Hematopoietic multipotent progenitor cell treated with erythropoietin and hydrocortisone succinate and interleukin-3 and kit ligand, for 8 days (in vitro differentiated cells): ENCODE measurements at places on chromosomes 2 and 18.
A peak's percentile ranks its signal among the peaks of the same experiment; 100 is the strongest.

GRCh38 chr2:64063454-64063853, 44.2 kb upstream of the VPS54 start:
- no peak for DNase-seq

DNA sequence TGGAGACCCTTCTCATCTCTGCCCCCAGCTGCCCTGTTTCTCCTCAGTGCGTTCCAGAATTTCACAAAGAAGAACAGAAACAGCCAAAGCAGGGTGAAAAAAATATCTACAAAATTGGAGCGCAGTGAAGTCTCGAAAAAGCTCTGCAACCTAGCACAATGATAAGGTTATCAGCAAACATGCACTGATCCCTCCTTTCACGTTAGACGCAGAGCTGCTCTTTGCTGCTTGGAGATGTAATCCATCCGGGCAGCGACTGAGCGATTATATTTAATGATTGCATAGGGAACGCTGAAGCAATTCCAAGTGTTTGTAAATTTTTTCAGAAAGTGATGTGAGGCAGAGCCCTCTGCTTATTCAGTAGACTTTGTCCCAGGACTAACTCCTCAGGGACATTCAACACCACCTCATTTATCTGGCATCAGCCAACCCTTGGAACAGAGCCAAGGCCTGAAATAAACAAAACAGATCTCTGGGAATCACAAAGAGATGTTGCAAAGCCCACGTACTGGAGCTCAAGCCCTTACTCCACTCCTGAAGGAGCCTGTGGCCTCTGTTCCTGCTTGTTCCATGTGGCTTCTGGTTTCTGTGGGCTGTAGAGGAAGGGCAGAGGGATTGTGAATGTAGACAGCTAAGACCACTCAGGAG, 172.6 kb upstream of the BCL2L11 start:
- no peak for DNase-seq

GRCh38 chr18:55123361-55123760, 164.1 kb upstream of the CCDC68 start:
- DNase-seq = no peak

- peak; percentile 72 for DNase-seq
Observed at GRCh38 chr18:12305930-12306629, 2.0 kb upstream of the TUBB6 start.

GRCh38 chr2:148875387-148876051, 492 bp downstream of the KIF5C start:
- no peak for DNase-seq

DNA sequence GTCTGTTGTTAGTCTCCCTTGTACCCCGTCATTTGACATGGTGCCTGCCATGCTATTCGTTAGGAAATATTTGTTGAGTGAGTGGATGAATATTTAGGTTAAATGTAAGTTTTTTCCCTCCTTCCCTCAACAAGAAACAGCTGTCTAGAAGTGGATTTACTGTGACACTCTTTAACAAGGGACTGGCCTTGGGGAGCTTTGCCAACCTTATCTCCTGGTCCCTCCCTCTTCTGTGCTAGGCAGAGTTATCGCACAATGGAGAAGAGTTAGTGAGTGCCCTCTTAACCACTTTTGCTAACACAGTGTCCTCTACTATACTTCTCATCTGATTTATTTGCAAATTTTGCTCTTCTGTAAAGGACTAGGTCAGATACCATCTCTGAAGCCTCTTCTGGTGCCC, 61.2 kb downstream of the DIS3L2 start:
- DNase-seq = peak; percentile 9

DNA sequence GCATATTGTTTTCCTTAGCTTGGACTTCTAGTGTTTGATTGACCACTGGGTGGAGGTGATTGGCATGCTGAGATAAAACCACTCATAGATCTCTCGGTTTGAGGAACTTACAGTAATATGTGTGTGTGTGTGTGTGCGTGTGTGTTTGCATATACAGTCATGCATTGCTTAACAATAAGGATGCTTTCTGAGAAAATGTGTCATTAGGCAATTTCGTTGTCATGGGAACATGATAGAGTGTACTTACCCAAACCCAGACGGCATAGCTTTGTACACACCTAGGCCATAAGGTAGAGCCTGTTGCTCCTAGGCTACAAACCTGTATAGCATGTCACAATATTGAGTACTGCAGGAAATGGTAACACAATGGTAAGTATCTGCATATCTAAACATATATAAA, 167.3 kb downstream of the NYAP2 start:
- no peak for DNase-seq

DNA sequence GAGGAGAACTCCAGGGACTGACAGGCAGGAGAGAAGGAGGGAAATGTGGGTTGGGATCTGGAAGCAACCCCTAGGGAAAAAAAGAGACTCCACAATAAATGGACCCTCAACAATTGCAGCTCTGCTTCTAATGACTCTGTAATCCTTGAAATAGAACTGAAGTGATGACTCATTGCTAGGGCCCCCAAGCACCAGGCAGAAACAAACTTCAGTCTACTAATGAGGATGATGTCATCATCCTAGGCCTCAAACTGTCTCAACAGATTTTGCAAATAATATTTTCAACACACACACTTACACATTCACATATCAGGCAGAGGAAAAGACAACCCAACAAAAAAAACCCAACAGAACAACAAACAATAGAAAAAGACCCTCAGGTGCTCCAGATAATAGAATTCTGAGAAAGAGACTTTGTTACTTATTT, 143.3 kb downstream of the HDAC4 start:
- DNase-seq = no peak

- DNase-seq = no peak
Observed at GRCh38 chr2:58899692-58900091, 658.6 kb upstream of the FANCL start.

DNA sequence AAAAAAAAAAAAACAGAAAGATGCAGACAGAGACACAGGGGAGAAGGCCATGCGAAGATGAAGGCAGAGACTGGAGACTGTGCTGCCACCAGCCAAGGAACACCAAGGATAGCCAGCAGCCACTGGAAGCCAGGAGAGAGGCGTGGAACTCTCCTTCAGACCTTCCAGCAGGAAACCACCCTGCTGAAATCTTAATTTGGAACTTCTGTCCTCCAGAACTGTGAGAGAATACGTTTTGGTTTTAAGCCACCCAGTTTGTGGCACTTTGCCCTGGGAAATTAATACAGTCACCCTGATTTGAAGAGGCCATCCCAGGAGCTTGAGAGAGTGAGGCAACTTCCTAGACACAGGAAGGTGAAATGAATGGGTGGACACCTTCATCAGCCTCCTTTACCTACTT, 93.7 kb downstream of the IRS1 start:
- DNase-seq = no peak

- DNase-seq = no peak
Observed at GRCh38 chr18:2902327-2902726, 55.5 kb downstream of the EMILIN2 start.

GRCh38 chr18:8261651-8262091, 347.6 kb upstream of the RAB12 start:
- no peak for DNase-seq

DNA sequence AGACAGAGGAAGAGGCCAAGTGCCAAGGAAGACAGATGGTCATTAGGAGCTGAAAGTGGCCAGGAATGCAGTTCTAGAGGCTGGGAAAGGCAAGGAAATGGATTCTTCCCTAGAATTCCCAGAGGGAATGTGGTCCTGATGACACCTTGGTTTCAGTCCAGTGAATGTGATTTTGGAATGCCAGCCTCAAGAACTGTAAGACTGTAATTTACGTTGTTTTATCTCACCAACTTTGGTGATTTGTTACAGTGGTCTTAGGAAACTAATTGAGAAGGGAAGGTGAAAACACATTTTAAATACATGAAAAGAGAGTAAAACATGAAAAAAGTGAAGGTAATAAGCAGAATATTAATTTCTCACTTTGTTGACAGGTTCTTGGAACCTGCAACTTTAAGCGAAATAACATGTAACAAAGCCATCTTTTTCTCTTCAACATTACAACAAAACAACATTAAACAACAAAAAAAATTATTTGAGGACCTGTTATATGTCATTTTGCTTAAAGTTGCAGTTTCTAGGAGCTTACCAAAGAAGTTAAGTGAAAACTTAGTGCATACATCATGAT, 370.2 kb downstream of the METTL4 start:
- no peak for DNase-seq

GRCh38 chr2:181408861-181409260, 48.3 kb upstream of the ITGA4 start:
- no peak for DNase-seq

DNA sequence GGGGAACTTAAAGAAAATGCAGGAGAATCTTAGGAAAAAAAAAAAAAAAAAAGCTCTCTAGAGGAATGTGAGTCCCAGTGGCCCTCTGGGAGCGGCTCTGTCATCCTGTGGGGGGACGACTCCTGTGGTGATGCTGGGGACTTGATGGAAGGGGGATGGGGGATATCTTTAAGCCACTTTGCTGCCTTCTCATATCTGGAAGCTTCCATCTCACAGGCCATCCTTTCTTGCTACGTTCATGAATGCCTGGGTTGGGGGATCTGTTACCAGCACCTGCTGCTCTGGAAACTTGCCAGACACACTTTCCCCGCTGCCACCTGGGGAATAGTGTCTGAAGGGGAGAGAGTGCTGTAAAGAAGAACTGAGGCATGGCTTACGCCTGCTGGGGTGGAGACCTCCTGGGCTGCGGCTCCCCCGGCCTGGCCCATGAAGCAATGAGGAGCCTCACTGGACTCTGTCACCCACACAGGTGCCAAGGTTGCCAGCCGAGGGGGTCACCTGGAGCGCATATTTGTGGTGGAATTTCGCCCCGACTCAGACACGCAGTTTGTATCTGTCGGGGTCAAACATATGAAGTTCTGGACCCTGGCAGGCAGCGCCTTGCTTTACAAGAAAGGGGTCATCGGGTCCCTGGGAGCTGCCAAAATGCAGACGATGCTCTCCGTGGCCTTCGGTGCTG, 92.8 kb downstream of the RTN4 start:
- no peak for DNase-seq

DNA sequence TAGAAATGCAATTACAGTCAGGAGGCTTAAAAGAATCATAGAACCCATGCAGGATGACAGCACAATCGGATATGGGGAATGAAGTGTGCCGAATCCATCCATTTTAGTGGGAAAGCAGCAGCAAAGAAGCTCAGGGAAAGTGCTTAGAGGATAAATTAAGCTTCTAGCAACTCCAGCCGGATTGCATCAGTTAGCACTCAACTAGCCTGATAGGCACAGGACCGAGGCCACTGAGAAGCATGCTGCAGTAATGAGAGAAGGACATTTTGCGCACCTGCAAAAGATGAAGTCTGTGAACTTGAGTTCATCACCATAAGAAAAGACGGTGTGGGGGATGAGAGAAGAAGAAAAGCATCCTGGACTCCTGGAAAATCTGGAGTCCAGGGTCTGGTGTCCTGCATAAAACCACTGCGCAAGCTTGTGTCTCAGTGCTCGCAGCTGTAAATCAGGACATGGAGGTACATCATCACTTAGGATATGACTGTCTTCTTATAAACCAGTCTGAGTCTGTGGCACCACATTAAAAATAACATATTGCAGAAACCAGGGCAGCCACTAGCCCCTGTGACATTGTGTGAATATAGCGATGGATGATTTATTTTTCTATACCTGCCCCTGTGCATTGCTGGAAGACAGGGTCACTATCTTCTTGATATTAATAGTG, 665.5 kb upstream of the SOX11 start:
- DNase-seq = no peak

GRCh38 chr2:232320443-232320803, 58.1 kb upstream of the ALPP start:
- peak; percentile 81 for DNase-seq

GRCh38 chr2:8954990-8955389, 48.5 kb downstream of the MBOAT2 start:
- DNase-seq = no peak

- peak; percentile 90 for DNase-seq
Observed at GRCh38 chr2:85551698-85552678, 9.3 kb downstream of the GGCX start.

- DNase-seq = peak; percentile 94
Observed at GRCh38 chr18:3623769-3624545, 174.0 kb downstream of the TGIF1 start.

GRCh38 chr18:58552057-58552461, 76.8 kb downstream of the ALPK2 start:
- DNase-seq = no peak

DNA sequence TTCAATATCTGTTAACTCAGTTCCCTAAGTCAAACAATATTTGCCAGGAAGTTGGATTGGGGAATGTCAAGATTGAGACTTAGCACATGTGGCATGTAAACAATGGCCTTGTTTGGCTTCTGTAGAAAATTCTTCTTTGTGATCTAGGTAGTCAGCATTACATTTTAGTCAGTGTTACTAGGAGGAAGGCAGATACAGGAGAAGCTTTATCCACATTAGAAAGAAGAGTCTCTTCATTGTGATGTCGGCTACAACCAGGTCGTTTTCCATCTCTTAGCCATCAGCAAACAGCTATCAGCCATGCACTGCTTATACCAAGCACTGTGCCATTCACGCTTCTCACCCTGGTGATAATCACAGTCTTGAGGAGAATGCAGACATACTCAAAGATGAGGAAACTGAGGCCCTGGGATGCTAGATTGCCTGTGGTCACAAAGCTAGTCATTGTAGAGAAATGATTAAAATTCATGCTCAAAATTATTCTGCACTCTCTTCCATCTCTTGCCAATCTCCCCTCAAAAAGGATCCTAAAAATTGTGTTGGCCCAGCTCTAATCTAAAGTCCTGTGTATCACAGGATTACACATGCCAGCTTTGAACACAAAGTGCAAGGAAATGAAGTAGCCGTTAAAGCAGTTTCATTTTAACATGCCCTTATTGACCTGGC, 3.2 kb downstream of the GALNT5 start:
- no peak for DNase-seq

GRCh38 chr2:54308186-54308585, 52.2 kb upstream of the TSPYL6 start:
- DNase-seq = no peak

DNA sequence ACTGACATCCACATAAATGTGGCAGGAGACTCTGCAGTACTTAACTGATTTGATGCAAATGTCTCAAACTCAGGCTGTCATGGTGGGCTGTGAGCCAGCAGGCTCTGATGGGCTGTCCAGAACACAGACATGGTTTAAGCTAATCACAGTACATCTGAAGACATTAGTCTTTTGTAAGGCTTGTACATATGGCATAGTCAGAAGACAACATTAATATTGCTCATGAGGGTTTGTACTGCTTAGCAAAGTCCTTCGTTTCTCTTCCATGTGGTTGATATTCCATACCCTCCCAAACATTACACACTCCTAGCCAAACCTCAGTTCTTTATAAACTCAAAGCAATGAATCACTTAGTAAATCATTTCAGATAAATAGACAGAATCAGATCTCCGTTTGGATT, 330.6 kb downstream of the RND3 start:
- no peak for DNase-seq

GRCh38 chr2:26597197-26597596, 44.0 kb downstream of the CIB4 start:
- DNase-seq = no peak

DNA sequence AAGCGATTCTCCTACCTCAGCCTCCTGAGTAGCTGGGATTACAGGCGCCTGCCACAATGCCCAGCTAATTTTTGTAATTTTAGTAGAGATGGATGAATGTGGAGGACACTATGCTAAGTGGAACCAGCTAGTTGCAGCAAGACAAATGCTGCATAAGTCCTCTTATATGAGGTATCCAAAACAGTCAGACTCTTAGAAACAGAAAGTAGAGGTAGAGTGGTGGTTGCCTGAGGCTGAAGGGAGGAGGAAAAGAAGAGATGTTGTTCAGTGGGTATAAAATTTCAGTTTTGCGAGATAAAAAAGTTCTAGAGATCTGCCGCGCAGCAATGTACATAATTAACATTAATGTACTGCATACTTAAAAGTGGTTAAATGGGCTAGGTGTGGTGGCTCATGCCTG, 145.3 kb upstream of the SPRED2 start:
- DNase-seq = no peak
